ENCODE measurements at places on chromosomes 5 and 9.

GRCh38 chr9:70678153-70678552 lies 263.7 kb upstream of the KLF9 start:
- no peak for DNase-seq

- DNase-seq, result no peak
Observed at GRCh38 chr5:65760504-65761275, 38.7 kb downstream of the NLN start.

DNA sequence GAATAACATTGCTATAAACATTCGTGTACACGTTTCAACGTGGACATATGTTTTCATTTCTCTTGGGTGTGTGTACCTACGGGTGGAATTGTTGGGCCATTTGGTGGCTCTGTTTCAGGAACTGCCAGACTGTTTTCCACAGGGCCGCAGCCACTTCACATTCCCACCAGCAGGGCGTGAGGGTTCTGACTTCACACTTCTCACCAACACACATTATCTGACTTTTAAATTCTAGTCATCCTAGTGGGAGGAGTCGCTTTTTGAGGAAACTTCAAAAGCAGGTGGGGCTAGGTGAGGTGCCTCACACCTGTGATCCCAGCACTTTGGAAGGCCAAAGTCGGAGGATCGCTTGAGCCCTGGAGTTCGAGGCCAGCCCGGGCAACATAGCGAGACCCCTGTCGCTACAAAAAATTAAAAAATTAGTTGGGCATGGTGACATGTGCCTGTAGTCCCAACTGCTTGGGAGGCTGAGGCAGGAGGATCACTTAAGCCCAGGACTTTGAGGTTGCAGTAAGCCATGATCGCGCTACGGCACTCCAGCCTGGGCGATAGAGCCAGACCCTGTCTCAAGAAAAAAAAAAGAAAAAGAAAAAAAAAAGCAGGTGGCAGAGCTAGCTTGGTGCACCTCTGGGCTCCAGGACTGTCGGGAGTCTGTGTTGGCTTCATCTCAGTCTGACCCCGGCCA lies 28.5 kb downstream of the TSPAN17 start:
- no peak for DNase-seq

DNA sequence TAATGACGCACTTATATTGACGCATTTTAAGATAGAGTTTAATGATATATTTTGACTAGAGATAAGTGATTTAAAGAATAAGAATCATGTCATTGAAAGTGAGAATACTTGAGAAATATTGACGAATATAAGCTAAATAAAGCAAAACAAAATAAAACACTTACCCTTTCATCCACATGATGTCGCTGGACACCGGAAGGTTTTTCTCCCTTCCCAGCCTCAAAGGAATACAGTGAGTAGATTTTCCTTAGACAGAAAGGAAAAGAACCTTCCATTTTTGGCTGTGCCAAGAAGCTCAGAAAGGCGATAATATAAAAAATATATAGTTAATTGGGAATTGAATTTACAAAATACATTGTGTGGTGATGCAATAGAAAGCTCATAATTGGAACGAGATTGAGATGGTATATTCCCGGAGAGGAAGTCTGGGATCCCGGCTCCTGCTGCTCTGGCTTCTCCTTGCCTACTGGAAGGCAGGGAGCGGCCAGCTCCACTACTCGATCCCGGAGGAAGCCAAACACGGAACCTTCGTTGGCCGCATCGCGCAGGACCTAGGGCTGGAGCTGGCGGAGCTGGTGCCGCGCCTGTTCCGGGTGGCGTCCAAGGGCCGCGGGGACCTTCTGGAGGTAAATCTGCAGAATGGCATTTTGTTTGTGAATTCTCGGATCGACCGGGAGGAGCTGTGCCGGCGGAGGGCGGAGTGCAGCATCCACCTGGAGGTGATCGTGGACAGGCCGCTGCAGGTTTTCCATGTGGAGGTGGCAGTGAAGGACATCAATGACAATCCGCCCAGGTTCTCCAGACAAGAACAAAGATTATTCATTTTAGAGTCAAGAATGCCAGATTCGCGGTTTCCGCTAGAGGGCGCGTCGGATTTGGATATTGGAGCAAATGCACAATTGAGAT lies at the start of gene PCDHA5:
Gene PCDHA5 (plus strand): TSS at position 239 of the 906 bp plus-strand sequence.
- no peak for DNase-seq

DNA sequence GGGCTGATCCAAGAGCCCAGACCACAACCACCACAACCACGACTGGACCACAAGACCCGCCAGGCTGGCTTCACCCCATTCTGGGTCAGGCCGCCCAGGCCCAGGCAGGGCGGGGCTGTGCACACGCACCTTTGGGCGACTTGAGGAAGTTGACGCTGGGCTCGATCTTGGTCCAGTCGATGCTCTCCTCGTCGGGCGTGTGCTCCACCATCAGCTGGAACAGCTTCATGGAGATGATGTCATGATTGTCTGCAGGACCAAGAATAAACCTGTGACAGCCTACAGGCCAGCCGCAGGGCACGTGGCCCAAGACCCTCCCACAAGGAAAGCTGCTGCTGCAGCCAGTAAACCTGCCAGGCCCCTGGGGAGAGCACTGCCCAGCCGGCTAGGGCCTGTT lies 17.3 kb downstream of the LMAN2 start:
- no peak for DNase-seq

DNA sequence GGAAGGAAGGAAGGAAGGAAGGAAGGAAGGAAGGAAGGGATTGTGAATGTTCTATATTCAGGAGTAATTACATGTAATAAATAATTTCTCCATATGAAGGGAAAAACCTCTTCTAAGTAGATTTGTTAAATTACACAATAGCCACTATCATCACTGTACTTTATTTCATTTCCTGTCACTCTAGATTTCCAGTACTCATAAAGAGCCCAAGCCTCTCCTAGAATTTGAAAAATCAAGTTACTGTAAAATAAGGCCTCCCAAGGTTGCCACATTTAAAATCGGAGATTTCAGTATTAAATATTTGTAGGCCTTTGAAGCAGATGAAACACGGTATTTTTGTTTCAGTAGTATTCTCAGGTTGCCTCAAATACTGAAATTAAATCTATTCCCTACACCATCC lies 499.0 kb downstream of the CDH10 start:
- no peak for DNase-seq

DNA sequence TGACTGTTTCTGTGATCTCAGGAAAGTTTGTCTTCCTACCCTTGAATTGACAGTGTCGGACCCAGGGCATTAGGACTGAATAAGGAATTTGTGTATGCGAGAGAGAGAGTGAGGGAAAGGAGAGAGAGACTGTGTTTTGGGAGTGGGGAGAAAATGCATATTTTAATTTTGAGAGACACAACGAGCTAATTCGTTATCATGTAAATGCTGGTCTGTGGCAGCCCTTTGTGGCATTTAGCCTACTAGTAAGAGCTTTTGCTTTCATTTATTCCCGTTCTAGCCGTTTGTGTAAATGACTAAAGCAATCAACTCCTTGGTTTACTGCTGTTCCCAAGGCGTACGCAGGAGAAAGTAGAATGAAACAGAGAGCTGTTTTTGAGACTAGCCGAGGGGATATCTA lies 79.8 kb upstream of the MAMDC2 start:
- no peak for DNase-seq
